ENCODE measurements at places on chromosomes 2 and 18. TPM values are rescaled to one million over a fixed set of nuclear protein-coding genes. Genes with fewer than 3 reads are reported as not detected.

Gene NCKAP1
- 52.5 TPM for polyA plus RNA-seq

Gene PAIP2B
- polyA plus RNA-seq = 1.4 TPM

Gene POTEE
- not detected for polyA plus RNA-seq

Gene MATN3
- polyA plus RNA-seq = 2.7 TPM

GRCh38 chr2:62231541-62231940, 35.6 kb downstream of the B3GNT2 start:
- DNase-seq = no peak

- DNase-seq = no peak
These were observed 89.6 kb upstream of the MAP3K20 start for GRCh38 chr2:172986040-172986439.

DNA sequence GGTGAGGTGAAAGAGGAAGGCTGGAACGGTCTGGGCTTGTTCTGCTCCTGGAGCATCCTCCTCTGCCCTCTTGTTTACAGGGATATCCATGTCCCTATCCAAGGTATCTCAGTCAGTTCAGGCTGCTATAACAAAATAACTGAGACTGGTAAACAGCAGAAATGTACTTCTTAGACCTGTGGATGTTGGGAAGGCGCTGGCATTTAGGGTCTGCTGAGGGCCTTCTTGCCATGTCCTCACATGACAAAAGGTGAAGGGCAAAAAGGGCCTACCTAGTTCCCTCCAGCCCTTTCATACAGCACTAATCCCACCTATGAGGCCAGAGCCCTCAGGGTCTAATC, 65.6 kb downstream of the INPP4A start:
- no peak for DNase-seq

DNA sequence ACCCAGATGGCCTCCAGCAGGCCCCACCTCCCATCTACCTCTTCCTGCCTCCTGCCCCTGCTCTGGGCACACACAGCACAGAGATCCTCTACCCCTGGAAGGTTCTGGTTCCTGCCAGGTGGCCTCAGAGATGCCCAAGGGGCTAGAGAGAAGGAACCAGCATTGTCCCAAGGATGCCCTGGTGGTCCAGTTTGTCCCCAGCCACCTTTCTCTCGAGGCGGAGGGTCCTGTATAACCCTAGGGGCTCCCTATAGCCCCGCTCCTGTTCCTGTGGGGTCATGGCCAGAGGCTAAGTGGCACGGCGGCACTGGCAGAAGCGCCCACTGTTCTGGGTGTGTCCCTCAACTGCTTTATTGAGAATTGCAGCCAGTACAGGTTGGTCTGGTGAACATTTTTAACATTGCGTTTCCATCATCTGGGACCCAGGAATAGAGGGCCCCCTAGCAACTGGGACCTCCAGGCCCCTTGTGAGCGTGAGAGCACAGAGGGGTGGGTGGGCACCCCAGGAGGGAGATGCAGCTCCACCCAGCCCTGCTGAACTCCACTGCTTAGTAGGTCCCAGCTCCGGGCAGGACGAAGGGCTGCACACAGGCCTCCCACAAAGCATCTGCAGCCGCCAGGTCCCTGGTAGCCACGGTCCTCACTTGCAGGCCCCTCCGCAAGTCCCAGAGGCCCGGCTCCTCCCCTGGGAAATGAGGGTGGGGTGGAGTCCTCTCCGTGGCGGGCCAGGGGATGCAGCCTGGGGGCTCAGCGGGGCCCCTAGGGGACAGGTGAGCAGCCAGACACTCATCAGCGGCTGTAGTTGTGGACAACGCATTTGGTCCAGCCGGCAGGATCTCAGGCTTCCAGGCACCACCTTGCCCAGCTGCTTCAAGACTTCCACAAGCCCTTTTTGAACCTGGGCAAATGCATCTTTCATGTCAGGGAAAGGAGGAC, 33.1 kb downstream of the GPC1 start:
- DNase-seq = no peak

DNA sequence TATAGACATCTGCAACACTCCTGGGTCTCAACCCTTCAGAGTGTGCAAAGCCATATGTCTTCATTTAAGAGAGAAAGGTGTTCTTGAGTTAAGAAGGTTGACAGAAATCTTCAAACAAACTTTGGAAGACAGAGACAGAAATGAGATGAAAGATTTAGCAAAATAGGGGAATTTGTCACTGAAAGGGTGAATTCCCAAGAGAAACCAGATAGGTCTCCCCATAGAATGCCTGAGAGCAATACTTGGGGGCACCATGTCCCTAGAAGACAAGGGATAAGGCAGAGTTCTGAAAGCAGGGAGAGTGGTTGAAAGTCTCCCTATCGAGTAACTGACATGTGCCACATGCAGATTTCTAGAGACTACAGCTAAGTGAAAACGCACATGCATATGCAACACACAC, 50.0 kb downstream of the AP1S3 start:
- no peak for DNase-seq

GRCh38 chr2:43212216-43212835, 14.1 kb downstream of the ZFP36L2 start:
- DNase-seq = no peak

GRCh38 chr2:217887841-217888701, 114.7 kb downstream of the TNS1 start:
- DNase-seq = peak; percentile 57

DNA sequence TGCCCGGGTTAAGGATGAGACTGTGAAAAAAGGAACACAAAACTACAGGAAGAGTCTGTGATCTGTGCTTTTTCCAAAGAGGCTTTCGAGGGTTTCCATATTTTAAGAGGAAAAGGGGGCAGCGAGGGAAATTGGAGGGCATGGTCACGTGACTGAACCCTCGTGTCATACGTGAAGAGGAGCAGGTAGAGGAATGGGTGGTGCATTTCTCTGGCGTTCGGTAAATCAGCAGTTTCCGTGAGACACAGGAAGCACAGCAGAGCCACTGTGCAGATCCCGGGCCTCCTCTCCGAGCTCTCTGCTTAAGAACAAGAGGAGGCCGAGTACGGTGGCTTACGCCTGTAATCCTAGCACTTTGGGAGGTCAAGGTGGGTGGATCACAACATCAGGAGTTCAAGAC, 219.7 kb downstream of the NDUFA10 start:
- no peak for DNase-seq

DNA sequence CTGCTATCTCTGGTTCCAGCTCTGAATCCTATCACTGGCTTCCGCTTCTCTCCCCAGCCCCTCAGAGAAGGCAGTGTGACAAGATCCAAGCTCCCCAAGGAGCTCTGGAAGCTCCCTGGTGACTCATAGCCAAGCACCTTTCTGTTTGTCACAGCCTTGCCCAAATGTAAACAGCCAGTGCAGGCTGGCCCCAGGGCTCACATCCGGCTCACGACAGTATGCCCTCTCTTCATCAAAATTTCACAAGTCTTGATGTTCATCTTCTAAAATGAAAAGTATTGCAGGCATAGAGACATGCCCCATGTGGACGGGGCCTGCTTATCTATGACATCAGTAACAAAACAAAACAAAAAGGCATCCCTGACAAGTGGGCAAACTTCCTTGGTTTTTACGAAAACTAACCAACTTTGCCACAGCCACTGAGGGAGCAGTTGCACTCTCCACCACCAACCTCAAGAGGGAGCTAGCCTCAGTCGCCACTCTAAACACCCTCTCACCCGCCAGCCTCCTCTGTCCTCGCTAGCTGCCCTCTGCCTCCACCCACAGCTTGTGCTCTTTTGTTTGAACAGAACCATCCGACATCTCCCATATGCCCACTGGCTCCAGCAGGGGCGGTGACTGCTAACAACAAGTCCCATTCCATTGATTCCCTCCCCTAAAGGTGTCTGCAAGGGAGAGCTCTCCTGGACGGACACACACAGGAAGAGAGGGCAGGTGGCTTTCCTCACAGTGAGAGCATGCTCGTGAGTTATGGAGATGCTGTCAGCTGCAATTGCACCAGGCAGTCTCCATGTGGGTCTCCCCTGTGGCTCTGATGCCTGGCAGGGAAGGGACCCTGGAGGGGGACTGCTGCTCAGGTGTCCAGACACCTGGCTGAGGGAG, 71.0 kb upstream of the DAPL1 start:
- DNase-seq = no peak

DNA sequence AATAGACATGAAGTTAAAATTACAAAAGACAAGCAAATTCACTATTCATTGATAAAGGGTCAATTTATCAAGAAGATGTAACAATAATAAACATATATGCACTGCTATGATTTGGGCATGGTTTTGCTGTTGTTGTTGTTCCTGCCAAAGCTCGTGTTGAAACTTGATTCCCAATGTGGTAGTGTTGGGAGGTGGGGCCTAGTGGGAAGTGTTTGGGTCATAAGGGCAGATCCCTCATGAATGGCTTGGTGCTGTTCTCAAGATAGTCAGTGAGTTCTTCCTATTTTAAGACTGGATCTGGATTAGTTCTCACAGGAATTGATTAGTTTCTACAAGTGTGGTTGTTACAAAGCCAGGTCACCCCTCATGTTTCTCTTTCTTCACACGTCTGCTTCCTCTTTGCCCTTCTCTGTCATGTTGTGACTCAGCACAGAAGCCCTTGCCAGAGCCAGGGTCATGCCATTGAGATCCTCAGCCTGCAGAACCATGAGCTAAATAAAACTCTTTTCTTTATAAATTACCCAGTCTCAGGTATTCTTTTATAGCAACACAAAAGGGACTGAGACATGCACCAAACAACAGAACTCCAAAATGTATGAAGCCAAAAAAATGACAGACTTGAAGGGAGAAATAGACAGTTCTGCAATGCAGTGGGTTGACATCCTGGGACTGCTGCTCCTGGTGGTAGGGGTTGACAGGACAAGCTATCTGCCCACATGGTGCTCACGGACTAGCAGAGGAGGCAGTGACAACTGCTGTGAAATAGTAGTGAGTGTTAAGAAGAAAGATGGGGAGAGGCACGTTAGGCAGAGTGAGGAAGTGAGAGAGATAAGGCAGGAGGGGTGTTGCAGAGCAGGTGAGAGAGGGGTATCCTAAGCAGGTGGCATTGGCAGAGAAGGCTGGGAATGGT, 18.6 kb upstream of the SKA1 start:
- no peak for DNase-seq

All from lung (tissue), 17 donors.